ENCODE measurements at places on chromosomes 5 and 9. TPM values are rescaled to one million over a fixed set of nuclear protein-coding genes. Genes with fewer than 3 reads are reported as not detected.

DNA sequence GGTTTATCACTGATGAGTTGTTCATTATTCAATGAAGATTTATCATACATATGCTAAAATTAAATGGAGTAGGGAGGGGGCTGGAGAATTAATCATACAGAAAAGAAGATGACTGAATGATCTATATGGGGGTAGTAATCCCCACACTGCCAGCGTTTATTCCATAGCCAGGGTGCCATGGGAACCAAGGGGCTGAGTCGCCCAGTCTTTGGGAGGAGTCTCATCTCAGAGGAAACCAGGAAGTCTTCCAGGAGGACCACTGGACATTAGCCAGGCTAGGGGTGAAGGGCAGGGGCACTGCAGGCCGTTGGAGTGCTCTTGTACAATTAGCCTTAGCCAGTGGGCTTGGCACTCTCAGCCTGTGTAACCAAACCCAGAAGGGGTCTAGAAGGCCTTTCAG is 226.5 kb downstream of the ARL15 start:
- no peak overlapping the region for H3K27ac ChIP-seq
- no peaks in the 10 kb centered on the region for H3K27me3 ChIP-seq
- peaks cover 18% of the 10 kb centered on the region for H3K4me1 ChIP-seq
- no peak overlapping the region for H3K4me3 ChIP-seq
- no peak for DNase-seq

Gene TMEM252
- polyA plus RNA-seq = not detected

- peaks cover 2% of the 10 kb centered on the region for H3K27me3 ChIP-seq
- H3K36me3 ChIP-seq = no peaks in the 10 kb centered on the region
- DNase-seq = no peak
- H3K27ac ChIP-seq = no peak overlapping the region
These were observed 106.1 kb upstream of the C9orf72 start for GRCh38 chr9:27679338-27679737.

GRCh38 chr5:142824391-142824790 is 54.2 kb downstream of the ARHGAP26 start:
- H3K27me3 ChIP-seq = peaks cover 6% of the 10 kb centered on the region
- peaks cover 85% of the 10 kb centered on the region for H3K4me1 ChIP-seq

All from immature natural killer cell (primary cell).